Stromal cell of bone marrow (primary cell): ENCODE measurements at places on chromosomes 6 and 20.

GRCh38 chr20:10236540-10237533 lies 18.2 kb downstream of the SNAP25 start:
- DNase-seq: no peak

- no peak for DNase-seq
Observed at GRCh38 chr6:170212956-170213636, 77.8 kb downstream of the DLL1 start.

DNA sequence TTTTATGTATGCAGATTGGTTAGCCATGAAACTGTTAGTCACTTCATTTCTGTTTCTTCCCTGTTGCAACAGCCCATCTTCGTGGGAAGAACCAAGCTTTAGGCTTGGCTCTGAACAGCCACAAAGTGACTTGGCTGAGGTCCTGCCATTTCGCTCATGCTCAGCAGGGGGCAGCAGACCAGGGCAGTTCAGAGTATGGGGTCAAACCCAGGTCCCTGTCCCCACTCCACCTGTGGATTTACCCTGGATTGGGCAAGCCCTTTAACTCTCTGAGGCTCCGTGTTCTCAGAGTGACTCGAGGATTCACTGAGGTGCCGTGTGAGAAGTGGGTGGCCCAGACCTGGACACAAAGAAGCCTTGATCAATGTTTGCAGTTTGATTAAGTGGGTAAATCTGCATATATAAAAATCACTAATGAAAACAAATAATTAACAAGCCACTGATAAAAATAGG lies 19.8 kb upstream of the MAP1LC3A start:
- no peak for DNase-seq

DNA sequence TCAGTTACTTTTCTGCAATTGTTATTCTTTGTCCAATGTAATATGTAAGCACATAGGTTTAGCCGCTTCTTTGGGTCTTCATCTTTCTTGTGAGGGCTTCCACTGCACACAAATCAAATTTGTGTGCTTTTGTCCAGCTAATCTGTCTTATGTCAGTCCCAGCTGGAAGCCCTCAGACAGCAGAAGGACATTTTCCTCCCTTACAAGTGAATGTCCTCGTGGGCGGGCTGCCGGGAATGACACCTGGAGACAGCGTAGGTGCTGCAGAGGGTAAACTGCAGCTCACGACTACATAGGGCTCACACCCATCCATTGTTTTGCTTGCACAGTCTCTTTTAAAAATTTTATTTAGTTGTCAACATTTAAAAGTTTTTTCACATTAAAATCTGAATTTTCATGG lies 24.6 kb upstream of the PPP1R14C start:
- DNase-seq: no peak

GRCh38 chr6:131587909-131588308 lies 14.9 kb downstream of the ARG1 start:
- no peak for DNase-seq

- DNase-seq: no peak
Observed at GRCh38 chr20:25252230-25252651, 4.4 kb downstream of the PYGB start.

DNA sequence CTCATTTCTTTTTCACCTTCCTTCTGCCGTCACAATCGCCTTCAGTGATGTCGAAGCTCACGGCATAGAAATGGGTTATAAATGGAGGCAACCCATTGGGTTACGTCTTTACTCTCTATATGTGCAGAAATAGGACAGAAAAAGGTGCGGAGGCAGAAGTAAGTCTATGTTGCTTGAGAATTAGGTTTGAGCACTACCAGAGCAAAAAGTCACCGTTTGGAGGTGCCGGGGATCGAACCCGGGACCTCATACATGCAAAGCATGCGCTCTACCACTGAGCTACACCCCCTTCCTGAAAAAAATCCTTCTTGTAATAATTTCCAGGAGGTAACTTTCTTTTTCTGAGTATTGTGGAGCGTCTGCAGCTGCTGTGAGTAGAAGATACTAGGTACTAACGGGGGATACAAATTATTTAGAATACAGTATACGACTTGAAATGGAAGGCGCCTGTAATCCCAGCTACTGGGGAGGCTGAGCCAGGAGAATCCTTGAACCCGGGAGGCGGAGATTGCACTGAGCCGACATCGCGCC lies 134.2 kb downstream of the TRIM27 start:
- no peak for DNase-seq

- no peak for DNase-seq
Observed at GRCh38 chr6:155077784-155078183, 82.7 kb downstream of the TIAM2 start.
